ENCODE measurements at places on chromosomes 13 and 19. TPM values are rescaled to one million over a fixed set of nuclear protein-coding genes. Genes with fewer than 3 reads are reported as not detected.

DNA sequence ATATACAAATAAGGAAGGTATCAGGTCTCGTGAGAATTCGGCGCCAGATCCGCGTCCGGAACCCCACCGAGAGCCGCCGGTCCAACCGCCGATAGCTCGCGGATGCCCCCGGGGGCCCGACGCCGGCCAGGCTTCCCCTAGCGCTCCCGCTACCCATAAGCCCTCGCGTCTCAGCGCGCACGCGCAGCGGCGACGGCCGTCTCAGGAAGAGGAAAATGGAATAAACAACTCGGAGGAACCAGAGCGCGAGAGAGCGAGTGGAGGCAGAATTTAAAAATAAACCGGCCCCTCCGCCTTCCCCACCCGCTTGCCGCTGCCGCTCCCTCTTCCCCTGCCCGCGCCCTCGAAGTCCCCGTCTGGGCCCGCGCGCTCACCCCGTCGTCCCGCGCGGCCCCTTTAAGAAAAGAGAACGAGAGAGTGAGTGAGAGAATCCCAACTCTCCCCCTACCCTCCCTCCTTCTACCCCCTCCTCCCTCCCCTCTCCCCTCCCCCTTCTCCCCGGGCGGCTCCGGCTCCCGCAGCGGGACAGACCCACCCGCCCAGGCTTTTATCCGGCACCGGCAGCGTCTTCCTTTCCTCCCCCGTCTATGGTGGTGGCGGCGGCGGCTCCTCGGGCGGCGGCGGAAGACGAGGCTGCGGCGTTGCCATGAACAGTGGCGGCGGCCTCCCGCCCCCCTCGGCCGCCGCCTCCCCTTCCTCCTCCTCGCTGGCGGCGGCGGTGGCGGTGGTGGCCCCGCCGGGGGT lies at the start of gene PAN3:
Gene PAN3 (plus strand): TSS at position 534 of the 744 bp plus-strand sequence. CDS start 113 bp downstream, at position 647.
- H3K4me1 ChIP-seq = no peaks in the 10 kb centered on the region
- DNase-seq = peak; percentile 93
- H3K27ac ChIP-seq = peak within 1 kb of the TSS; percentile 99
- H3K36me3 ChIP-seq = no peaks in the 10 kb centered on the region
- H3K4me3 ChIP-seq = peak within 1 kb of the TSS; percentile 97
- H3K27me3 ChIP-seq = no peaks in the 10 kb centered on the region

- no peaks in the 10 kb centered on the region for H3K4me1 ChIP-seq
- no peak for DNase-seq
- H3K27ac ChIP-seq = no peak overlapping the region
- no peaks in the 10 kb centered on the region for H3K27me3 ChIP-seq
Observed at GRCh38 chr13:75236774-75237173, 245.2 kb downstream of the TBC1D4 start.

- no peak for DNase-seq
- H3K27ac ChIP-seq = no peak overlapping the region
- no peak overlapping the region for H3K4me3 ChIP-seq
- H3K27me3 ChIP-seq = no peaks in the 10 kb centered on the region
- no peaks in the 10 kb centered on the region for H3K4me1 ChIP-seq
- no peaks in the 10 kb centered on the region for H3K36me3 ChIP-seq
Observed at GRCh38 chr13:65074248-65074647, 2155.9 kb downstream of the PCDH9 start.

DNA sequence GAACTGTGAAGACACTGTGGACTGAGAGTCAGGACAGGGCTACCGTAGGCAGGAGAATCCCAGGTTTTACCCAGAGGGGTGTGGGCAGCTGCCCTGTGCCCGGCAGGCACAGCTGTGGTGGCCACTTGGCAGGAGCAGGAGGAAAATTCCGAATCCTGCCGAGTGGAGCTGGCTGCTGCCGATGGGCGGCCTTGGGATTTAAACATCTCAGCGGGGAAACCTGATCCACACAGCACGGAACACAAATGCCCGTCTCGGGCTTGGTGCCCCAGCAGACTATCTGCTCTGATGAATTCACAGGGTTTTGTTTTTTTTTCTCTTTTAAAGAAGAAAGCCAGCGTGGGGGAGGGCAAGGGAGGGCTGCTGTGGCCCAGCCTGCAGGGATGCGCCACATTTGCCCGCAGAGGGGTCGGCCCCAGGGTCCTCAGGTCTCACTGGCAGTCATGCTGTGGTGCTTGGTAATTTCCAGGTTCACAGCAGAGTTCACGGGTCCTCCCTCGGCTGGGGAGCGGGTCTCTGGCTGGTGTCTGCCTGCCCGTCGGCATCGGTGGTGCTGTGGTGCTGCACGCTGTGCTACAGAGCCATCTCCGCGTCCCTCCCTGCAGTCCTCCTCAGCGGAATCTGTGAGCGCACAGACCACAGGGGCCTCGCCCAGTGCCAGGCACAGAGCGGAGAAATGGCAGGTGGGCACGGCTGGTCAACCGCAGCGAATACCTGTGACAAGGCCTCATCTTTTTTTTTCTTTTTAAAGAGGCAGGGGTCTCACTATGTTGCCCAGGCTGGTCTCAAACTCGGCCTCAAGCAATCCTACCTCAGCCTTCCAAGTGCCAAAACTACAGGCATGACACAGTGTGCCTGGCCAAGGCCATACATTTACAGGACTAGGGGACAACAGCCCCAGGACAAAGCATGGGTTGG lies 28.1 kb downstream of the MPND start:
- H3K36me3 ChIP-seq = peaks cover 8% of the 10 kb centered on the region
- H3K4me3 ChIP-seq = no peak overlapping the region
- peaks cover 22% of the 10 kb centered on the region for H3K4me1 ChIP-seq
- no peak for DNase-seq

DNA sequence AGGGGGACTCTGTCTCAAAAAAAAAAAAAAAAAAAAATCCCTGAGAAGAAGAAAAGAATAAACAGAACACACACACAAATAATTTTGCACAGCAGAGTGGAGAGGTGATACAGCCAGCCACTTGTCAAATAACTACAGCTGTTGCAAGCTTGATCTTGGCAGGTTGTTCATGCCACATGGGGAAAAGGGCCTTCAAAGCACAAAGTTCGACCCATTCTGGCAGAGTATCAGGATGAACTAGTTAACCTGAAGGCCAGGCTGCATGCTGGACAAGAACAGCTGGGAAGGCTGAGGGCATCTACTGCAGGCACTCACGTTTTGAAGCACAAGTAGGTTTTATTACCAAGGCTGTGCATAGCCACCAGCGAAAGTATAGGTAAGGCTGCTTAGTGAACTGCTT lies 104.1 kb downstream of the KCTD15 start:
- H3K27ac ChIP-seq = no peak overlapping the region
- no peak for DNase-seq
- H3K4me1 ChIP-seq = no peaks in the 10 kb centered on the region
- peaks cover 3% of the 10 kb centered on the region for H3K27me3 ChIP-seq
- no peaks in the 10 kb centered on the region for H3K36me3 ChIP-seq
- H3K4me3 ChIP-seq = no peak overlapping the region

- no peaks in the 10 kb centered on the region for H3K4me1 ChIP-seq
- no peak overlapping the region for H3K4me3 ChIP-seq
- no peak for DNase-seq
- H3K27me3 ChIP-seq = no peaks in the 10 kb centered on the region
Observed at GRCh38 chr13:27371932-27372331, 52.5 kb upstream of the GTF3A start.

DNA sequence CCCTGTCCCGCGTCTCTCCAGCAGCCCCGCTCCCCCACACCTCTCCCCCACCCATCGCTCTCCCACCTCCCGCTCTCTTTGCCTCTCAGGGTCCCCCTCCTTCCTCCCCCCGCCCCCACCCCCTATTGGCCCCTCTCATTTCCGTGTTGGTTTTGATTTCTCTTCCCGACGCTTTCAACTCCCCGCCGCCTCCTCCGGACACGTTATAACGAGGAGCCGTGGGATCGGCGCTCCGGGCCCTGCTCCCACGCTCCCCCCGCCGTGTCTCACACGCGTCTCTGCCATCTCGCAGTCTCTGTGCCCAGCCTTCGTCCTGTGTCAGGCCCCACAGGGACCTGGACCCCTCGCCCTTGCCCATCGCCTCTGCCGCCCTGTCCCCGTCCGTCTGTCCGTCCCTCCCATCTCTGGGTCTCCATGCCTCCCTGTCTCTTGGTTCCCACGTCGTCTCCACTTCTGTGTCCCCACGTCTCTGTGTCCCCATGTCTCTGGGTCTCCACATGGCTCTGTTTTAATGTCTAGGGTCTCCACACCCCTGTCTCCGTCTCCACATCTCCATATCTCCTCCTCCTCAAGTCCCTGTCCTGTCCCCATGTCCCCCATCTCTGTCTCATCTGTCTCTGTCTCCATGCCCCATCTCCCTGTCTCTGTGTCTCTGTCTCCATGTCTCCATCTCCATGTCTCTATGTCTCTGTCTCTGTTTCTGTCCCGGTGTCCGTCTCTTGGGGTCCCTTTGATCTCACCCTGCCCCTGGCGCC lies 13.1 kb downstream of the ERFL start:
- no peak overlapping the region for H3K27ac ChIP-seq
- no peak for DNase-seq
- no peaks in the 10 kb centered on the region for H3K36me3 ChIP-seq
- H3K4me1 ChIP-seq = no peaks in the 10 kb centered on the region
- H3K4me3 ChIP-seq = no peak overlapping the region

DNA sequence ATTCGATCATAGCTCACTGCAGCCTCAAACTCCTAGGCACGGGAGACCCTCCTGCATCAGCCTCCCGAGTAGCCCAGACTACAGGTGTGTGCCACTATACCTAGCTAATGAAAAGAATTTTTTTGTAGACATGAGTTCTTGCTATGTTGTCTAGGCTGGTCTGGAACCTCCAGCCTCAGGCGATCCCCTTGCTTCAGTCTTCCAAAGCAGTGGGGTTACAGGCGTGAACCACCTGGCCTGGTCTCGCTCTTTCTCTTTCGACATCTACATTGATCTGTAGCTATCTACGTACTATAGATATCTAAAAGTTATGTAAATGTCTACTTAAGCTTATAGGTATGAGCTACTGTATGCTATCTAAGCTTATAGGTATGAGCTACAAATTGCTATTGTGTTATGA lies 32.4 kb downstream of the NUMBL start:
- DNase-seq = no peak
- no peak overlapping the region for H3K27ac ChIP-seq
- no peaks in the 10 kb centered on the region for H3K27me3 ChIP-seq
- no peak overlapping the region for H3K4me3 ChIP-seq
- no peaks in the 10 kb centered on the region for H3K4me1 ChIP-seq
- no peaks in the 10 kb centered on the region for H3K36me3 ChIP-seq

DNA sequence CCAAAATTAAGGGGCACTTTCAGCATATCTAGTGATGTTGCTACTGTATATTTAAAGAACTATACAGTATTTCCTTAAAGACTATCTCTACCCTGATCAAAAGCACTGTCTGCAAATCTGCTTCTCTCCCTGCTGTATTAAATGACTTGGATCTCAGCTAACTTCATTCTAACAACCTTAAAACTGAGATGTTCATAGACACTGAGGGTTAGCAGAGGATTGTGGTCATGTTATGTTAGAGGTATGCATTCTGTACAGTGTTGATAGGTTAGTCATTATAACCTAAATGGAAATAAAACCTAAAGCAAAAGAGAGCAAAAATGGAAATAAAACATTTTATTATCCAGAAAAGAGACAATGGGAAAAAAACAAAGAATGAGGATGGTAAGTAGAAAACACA lies 9.9 kb downstream of the GPR183 start:
- H3K4me3 ChIP-seq = no peak overlapping the region
- H3K27ac ChIP-seq = no peak overlapping the region

- no peaks in the 10 kb centered on the region for H3K36me3 ChIP-seq
- no peaks in the 10 kb centered on the region for H3K27me3 ChIP-seq
- peaks cover 39% of the 10 kb centered on the region for H3K4me1 ChIP-seq
- DNase-seq = peak; percentile 94
- H3K4me3 ChIP-seq = peak overlapping the region; percentile 8
Observed at GRCh38 chr19:2983351-2984214, 6.2 kb downstream of the TLE6 start.

DNA sequence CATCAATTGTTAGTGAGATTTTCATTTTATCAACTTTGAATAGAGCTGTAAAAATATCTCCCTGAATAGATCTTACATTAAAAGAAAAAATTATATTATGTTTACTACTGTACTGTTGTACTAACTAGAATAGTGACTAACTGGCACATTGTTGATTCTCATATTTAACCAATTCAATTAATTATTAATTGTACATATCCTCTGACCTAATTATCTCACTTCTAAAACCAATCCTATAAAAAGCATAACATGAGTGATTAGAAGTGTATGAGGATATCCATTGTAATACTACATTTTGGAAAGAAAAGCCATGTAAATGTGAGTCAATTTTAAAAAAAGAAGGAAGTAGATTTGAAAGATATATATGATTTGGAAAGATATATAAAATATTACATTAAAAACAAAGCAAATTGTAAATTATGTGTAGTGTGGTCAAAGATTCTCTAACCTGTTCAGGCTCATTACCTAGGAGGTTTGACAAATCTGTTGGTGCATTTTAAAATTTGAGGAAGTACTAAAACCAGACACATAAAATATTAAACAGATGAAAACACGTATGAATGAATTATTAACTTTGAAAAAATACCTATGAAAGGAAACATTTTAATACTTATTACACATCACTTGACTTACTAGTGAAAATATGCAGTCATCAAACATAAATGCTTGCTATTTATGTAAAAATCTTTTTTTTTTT lies 829.8 kb upstream of the SLC10A2 start:
- H3K27me3 ChIP-seq = no peaks in the 10 kb centered on the region
- H3K4me3 ChIP-seq = no peak overlapping the region
- no peaks in the 10 kb centered on the region for H3K4me1 ChIP-seq
- no peaks in the 10 kb centered on the region for H3K36me3 ChIP-seq

- DNase-seq = no peak
- no peaks in the 10 kb centered on the region for H3K4me1 ChIP-seq
- H3K36me3 ChIP-seq = no peaks in the 10 kb centered on the region
- no peak overlapping the region for H3K4me3 ChIP-seq
- no peaks in the 10 kb centered on the region for H3K27me3 ChIP-seq
Observed at GRCh38 chr13:29159871-29160270, 339.7 kb downstream of the MTUS2 start.

- no peaks in the 10 kb centered on the region for H3K27me3 ChIP-seq
- DNase-seq = no peak
- H3K36me3 ChIP-seq = peaks cover 4% of the 10 kb centered on the region
- H3K27ac ChIP-seq = no peak overlapping the region
Observed at GRCh38 chr19:57302020-57302465, 18.2 kb upstream of the ZNF543 start.

GRCh38 chr13:70844391-70845108 lies 736.3 kb upstream of the KLHL1 start:
- no peaks in the 10 kb centered on the region for H3K4me1 ChIP-seq
- no peak for DNase-seq
- H3K36me3 ChIP-seq = no peaks in the 10 kb centered on the region
- no peak overlapping the region for H3K4me3 ChIP-seq
- no peak overlapping the region for H3K27ac ChIP-seq
- H3K27me3 ChIP-seq = no peaks in the 10 kb centered on the region

GRCh38 chr19:17145546-17146497 lies 69.3 kb upstream of the USE1 start:
- DNase-seq = no peak
- no peaks in the 10 kb centered on the region for H3K4me1 ChIP-seq
- no peaks in the 10 kb centered on the region for H3K27me3 ChIP-seq
- no peak overlapping the region for H3K4me3 ChIP-seq
- H3K36me3 ChIP-seq = peaks cover 12% of the 10 kb centered on the region

GRCh38 chr19:19480688-19481087 lies 34.7 kb downstream of the TSSK6 start:
- H3K27ac ChIP-seq = no peak overlapping the region
- peaks cover 12% of the 10 kb centered on the region for H3K36me3 ChIP-seq
- DNase-seq = no peak
- no peaks in the 10 kb centered on the region for H3K27me3 ChIP-seq
- H3K4me3 ChIP-seq = no peak overlapping the region

- no peak for DNase-seq
- no peak overlapping the region for H3K4me3 ChIP-seq
- no peaks in the 10 kb centered on the region for H3K27me3 ChIP-seq
- H3K36me3 ChIP-seq = no peaks in the 10 kb centered on the region
- H3K27ac ChIP-seq = no peak overlapping the region
- H3K4me1 ChIP-seq = no peaks in the 10 kb centered on the region
Observed at GRCh38 chr13:50668691-50669271, 174.7 kb downstream of the DLEU7 start.

Gene CEBPA
- total RNA-seq = 71.0 TPM

Gene METTL21C
- not detected for total RNA-seq

Gene PSG11
- total RNA-seq = not detected

Gene GAS6
- 83.8 TPM for total RNA-seq

Measured in lung (tissue), 17 donors.